ENCODE measurements at places on chromosomes 1 and 21. TPM values are rescaled to one million over a fixed set of nuclear protein-coding genes. Genes with fewer than 3 reads are reported as not detected.

GRCh38 chr1:160548960-160549664 is 26.1 kb upstream of the SLAMF6 start:
- H3K27ac ChIP-seq: no peak overlapping the region
- no peak for DNase-seq
- H3K27me3 ChIP-seq: no peaks in the 10 kb centered on the region
- H3K4me3 ChIP-seq: no peak overlapping the region
- no peaks in the 10 kb centered on the region for H3K36me3 ChIP-seq

Gene SERPINC1
- total RNA-seq: not detected

Gene TAS1R1
- total RNA-seq: not detected

Gene COL6A2
- total RNA-seq: 1,835 TPM
